ENCODE measurements at places on chromosomes 4 and X.

DNA sequence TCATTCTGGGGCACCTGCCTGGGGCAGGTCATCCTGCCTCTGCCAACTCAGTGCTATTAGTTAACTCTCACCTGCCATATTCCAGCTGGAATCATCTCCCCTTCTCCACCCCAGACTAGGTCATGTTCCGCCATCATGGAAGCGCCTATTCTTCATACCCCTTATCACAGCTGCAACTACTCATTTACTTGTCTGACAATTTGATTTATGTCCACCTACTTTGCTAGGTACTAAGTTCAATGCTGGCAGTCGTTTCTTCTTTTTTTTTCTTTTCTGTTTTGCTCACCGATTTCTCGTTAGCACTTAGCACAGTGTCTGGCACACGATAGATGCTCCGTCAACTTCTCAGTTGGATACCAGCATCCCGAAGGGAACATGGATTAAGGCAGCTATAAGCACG, 1.1 kb upstream of the FMR1 start:
- DNase-seq: no peak

DNA sequence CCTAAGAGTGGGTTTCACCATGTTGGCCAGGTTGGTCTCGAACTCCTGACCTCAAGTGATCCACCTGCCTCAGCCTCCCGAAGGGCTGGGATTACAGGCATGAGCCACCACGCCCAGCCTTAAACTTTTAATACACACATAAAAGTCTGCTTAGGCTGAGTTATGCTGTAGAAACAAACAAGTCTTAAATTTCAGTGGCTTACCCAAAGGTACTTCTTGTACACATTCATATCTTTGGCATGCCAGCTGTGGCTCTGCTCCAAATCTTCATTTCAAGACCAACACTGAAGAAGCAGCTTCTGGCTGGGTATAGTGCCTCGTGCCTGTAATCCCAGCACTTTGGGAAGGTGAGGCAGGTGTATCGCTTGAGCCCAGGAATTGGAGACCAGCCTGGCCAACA, 80.3 kb downstream of the PPEF2 start:
- no peak for DNase-seq

DNA sequence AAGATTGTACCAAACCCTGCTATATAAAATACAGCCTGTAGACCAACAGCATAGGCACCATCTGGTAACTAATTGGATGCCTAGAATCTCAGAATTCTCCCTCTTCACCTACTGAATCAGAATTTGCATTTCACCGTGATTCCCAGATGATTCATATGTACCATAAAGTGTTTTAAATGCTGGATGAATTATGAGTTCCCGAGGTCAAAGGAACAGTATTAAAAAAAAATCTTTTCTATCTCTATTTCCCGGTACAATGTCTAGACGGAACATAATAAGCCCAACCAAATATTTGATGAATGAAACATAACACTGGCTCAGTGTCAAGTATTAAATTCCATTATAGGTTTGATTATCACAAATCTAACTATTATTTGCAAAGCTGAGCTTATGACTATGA, 280.0 kb downstream of the ANKRD50 start:
- DNase-seq: no peak

DNA sequence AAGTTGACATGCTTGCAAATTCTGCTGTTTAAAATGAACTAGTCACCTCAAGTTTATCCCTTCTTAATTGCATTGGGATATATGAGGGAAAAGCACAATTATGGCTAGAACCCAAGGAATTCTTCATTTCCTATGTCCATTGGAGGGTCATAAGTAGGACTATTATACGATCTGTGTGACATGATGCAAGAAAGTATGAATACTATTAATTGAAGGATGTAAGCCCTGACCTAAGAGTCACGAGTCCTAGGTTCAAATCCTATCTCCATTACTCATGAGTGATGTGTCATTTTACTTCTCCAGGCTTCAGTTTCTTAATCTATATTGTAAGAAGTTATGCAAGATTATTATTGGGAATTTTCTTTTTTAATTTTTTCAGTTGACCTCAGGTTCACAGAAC, 542.9 kb upstream of the GRIA3 start:
- DNase-seq: no peak

DNA sequence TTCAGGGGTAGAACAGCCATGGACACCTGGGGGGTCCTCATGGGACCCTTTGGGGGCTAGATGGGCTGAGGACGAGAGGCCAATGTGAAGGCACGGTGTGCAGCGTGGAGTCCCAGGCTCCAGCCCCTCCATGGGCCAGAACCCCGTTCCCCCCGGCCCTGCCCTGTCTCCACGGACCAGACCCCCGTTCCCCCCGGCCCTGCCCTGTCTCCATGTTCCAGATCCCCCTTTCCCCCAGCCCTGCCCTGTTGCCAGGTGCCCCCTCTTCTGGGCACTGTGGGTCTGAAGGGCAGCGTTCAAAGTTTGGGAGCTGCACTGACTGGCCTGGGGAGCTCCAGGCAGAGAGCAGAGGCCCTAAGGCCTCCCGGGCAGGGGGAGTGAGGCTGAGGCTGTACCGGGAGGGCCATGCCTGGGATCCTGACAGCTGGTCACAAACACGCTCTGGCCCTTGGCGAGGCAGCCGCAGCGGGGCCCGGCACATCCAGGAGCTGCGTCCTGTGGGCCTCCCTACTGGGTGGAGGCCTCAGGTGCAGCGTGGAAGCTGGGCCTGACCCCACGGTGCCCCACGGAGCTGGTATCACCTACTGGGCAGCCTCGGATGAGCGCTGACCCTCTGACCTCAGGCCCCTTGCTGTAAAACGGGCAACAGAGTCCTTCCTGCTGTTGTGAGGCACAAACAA, 8.9 kb downstream of the DGKQ start:
- no peak for DNase-seq

DNA sequence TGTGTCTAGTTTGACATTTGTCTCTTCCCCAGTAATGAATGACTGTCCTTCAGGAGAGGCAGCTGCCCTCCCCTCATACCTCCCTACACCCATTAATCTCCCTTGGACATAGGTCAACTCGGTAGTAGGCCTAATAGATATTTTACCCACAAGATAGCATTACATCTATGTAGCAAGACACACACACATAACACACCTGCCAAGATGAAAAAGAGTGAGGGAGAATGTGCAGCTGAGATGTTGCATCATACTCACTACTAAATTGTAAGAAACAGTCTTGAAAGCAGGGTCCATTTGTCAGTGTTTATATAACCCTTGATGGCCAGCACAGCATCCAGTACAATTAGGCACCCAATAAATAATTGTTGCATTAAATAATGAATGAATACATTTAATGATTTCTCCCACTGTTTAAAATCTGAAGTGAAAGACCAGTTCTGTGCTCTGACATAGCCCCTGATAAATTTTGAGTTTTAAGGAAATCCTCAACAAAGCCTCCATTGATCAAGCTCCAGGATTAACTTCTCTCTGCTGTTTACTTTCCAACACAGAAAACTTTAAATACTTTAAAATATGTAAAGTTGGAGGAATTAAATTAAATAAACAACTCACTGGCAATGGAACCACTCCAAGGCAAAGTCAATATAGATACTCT, 440.8 kb upstream of the RASGEF1B start:
- no peak for DNase-seq

DNA sequence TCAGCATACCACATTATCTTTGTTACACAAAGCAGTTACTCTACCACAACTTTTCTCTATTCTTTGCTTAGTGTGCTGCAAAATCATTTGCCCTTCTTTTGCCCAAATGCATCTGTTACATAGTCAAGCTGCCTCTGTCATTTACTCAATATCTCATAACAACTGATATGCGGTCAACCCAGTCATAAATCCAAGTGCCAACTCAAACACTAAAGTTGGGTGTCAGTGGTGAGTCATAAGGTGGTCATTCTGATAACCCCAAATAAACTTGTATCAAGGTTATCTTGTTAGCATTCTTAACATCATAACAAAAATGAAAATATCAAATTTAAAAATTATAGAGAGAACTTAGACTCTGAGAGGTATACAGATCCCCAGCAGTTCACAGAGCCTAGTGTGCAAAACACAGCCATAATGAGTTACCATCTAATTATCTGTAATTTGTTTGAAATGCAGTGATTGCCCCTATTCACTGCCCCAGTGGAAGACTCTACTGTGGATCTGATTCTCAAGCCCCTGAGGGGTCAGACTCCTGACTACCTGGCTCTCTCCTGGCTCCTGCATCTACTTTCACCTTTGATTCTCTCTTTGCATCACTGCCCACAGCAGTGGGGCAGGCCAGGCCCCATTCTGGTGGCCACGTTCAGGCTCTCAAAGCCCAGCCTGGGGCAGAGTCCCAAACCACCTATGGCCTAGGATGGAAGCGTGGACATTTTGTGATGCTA, 29.2 kb downstream of the TBC1D9 start:
- DNase-seq: no peak

DNA sequence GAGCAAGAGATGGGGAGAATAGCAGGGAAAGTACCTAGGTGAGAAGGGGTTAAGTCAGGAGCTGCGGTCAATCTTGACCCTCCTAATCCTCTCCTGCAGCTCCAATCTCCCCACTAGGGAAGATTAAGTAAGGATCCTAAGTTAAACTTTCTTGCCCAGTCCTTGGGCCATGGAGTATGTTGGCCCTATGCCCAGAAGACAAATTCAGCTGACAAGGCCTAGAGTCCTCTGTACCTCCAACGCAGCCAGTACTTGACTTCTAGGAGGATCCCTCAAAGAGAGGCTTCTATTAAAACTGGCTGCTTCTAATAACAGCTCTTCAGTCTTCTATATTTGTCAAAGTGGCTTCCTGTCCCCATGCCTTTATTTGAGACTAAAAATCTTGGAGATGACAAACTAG, 1.4 kb downstream of the CLDN2 start:
- DNase-seq: no peak

GRCh38 chr4:68896749-68897148, 54.9 kb downstream of the UGT2A3 start:
- DNase-seq: no peak

DNA sequence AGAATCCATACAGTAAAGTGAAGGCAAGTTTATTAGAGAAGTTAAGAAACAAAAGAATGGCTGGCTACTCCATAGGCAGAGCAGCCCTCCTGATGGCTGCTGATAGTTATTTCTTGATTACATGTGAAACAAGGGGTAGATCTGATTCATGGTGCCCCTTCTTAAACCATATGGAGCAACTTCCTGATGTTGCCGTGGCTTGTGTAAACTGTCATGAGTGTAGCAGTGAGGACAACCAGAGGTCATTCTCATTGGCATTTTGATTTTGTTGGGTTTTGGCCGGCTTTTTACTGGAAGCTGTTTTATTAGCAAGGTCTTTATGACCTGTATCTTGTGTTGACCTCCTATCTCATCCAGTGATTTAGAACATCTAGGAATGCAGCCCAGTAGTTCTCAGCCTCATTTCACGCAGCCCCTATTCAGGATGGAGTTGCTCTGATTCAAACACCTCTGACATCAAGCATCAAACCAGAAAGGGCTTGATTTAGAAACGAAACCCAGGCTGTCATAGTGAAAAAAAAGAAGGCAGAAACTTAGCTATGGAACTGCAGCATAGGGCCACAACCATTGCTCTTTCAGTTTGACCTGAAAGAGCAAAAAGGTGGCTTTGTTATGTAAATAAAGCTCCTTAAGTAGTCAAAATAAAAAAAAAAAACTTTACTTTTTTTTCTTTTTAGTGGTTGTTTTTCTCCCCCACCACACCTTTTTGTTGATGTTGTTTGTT, 37.8 kb downstream of the SPCS3 start:
- no peak for DNase-seq

- DNase-seq: no peak
Observed at GRCh38 chr4:140326395-140326993, 47.0 kb upstream of the SCOC start.

DNA sequence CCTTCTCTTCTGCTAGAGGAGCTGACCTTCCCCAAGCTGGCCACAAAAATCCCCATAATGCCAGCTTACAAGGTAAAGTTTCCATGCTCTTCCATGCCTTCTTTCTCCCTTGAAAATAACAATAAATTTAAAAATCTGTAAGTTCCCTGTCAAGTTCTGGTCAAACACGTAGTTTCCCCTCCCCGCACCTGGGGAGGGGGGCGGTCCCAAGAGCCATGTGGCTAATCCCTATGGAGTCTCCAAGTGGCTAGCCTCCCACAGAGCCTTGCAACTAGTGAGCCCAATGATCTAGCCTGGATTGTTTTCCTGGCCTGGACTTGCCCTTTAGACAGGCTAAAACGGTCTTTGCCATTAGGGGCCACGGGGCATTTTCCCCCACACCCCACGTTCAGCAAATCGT, 2.1 kb upstream of the NRK start:
- no peak for DNase-seq

DNA sequence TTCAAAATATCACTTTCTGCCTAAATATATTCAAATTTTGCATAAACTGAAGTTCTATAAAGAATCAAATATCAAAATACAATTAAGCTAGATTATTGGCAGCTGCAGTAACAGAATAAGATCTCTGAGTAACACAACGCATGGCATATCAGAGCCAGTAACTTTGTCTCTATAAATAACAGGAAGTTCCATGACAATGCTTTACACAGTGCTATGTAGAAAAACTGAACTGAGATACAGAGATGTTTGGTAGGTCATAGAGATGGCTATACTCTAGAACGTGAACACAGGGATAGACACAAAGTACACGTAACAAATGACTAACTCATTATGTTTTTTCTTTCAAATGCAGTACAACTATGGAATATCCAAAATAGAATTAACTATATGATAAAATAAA, 18.2 kb downstream of the UBE2D3 start:
- DNase-seq: no peak

DNA sequence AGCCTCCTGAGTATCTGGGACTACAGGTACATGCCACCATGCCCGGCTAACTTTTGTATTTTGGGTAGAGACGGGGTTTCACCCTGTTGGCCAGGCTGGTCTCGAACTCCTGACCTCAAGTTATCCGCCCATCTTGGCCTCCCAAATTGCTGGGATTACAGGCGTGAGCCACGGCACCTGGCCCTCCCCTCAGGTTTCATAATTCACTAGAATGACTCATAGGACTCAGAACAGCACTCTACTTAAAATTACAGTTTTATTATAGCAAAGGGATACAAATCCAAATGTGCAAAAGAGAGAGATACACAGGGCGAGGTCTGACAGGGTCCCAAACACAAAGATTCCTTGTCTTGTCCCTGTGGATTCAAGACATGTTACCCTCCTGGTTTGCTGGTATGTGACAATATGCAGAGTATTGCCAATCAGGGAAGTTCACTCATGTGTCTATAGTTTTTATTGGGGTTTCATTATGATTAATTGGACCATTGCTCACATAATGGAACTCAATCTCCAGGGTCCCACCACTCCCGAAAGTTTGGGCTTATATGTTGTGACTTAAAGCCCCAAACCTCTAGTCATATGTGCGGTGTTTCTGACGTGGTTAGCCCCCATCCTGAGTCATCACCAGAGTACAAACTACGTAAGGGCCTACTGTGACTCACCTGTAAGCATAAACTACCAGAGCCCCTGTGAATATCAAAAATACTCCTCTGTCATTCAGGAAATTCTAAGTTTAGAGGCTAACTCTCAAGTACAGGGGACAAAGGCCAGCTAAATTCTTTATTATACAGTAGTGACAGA, 5.2 kb downstream of the YIPF6 start:
- DNase-seq: no peak

DNA sequence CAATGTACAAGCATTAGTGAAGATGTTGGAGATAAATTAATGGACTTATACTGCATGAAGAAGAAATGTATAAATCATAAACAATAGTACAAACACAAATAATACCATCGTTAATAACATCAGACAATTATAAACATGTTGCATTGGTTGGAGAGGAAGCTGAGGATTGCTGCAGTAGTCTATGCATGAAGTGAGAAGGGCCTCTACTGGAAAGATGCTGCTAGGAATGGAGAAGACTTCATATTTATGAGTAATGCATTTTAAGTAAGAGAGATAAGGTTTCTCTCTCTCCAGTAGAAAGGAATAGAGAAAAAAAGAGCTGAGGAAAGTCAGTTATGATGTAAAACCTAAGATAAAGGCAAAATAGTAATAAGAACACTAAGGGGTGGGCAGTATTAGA, 247.8 kb downstream of the GRID2 start:
- DNase-seq: no peak
